ENCODE measurements at places on chromosomes 1 and 21.

- DNase-seq, result no peak
Measured at GRCh38 chr1:229035748-229036082, 235.2 kb upstream of the RAB4A start.

DNA sequence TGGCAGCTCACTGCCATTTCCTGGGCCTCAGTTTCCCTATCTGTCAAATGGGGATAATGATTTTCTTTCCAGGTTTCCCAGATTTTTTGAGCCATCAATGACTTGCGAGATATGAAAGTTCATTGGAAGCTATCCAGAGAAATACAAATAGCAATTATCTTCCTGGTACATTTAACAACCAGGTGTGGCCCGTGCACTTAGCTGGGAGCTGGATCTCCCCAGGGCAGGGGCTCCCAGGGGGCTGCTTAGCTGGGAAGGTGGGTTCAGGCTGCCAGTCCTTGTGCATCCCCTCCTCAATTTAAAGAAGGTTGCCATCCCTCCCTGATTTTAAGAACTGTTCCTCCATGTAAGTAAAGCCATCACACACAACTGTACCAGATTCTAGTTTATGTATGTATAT, 3.6 kb upstream of the TMEM54 start:
- DNase-seq, result no peak

GRCh38 chr1:160993544-160994193, 27.3 kb downstream of the F11R start:
- peak; percentile 56 for DNase-seq

GRCh38 chr1:56098946-56099345, 480.4 kb downstream of the PLPP3 start:
- DNase-seq, result peak; percentile 63

GRCh38 chr1:17594026-17594425, 54.5 kb downstream of the ARHGEF10L start:
- no peak for DNase-seq

DNA sequence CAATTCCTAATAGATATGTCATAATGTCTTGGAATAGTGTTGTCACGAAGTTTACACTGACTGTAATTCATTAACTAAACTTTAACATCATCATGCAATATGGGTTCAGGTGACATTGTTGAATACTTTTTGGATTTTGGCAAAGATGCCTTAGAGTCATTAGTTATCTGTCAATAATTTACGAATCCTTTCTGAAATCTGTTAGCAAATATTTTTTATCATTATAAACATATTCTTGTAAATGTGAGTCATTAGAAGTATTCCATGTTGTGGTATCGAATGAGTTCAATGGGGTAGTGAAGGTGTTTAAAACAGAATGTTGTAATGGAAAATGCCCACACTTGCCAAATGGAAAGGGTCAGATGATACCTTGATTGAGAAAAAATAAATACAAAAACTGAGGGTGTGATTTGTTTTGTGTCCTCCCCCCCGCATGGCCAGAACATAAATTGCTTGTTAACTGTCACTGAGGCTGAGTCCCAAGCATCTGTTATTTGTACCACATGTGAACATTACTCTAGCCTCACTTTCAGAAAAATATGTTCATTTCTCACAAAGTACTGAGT, 5.2 kb upstream of the NR5A2 start:
- no peak for DNase-seq

- DNase-seq, result no peak
Measured at GRCh38 chr1:5448486-5448885, 543.7 kb downstream of the NPHP4 start.

DNA sequence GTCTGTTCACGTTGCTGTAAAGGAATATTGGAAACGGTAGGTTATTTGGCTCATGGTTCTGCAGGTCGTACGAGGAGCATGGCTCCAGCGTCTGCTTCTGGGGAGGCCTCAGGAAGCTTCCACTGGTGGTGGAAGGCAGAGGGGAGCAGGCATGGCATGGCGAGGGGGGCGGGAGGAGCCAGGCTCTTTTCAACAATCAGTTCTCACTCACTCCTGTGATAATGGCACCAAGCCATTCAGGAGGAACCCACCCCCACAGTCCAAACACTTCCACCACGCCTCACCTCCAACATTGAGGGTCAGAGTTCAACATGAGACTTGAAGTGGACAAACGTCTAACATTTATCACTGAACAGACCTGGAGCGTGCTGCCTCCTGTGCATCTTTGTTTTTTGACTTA, 141.2 kb downstream of the PGBD5 start:
- DNase-seq, result no peak

- no peak for DNase-seq
Measured at GRCh38 chr21:14968029-14968428, 96.8 kb downstream of the NRIP1 start.

GRCh38 chr1:52432807-52433206, 28.4 kb downstream of the PRPF38A start:
- no peak for DNase-seq

DNA sequence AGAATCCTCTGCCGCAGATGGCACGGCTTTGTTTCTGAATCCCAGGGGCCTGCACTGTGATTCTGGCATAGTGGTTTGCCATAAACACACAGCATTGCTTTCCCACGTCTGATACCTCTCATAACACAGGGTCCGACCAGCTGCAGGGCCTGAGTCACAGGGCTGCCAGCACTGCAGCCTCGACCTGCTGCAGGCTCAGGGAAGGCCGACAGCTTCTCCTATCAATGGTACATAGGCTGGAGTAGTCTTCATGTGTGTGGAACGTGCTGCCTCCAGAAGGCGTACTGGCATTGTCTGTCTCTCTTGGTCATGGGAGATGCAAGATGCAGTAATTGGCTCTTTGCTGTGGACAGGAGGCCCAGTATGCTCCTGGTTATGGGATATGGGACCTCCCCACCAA, 53.5 kb upstream of the PDE9A start:
- DNase-seq, result no peak

DNA sequence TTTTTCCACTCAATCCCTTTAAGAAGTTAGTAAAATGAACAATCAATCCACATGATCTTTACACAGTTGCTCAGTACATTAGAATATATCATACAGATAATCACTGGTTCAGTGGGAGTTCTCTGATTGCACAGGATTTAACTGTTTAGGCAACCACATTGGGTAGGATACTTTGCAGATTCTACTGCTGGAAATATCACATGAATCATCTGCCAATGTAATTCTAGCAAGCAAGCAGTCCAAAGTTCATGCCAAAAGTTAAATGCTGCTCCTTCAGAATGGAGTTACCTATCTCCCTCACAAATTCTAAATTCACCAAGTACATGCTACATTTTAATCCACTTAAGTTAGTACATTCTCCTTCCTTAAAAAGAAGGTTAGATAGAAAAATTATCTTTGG, 52.4 kb downstream of the NEGR1 start:
- DNase-seq, result no peak

- DNase-seq, result no peak
Measured at GRCh38 chr1:242784084-242784483, 259.6 kb upstream of the PLD5 start.

- peak; percentile 60 for DNase-seq
Measured at GRCh38 chr1:221284028-221284427, 404.8 kb downstream of the HLX start.

DNA sequence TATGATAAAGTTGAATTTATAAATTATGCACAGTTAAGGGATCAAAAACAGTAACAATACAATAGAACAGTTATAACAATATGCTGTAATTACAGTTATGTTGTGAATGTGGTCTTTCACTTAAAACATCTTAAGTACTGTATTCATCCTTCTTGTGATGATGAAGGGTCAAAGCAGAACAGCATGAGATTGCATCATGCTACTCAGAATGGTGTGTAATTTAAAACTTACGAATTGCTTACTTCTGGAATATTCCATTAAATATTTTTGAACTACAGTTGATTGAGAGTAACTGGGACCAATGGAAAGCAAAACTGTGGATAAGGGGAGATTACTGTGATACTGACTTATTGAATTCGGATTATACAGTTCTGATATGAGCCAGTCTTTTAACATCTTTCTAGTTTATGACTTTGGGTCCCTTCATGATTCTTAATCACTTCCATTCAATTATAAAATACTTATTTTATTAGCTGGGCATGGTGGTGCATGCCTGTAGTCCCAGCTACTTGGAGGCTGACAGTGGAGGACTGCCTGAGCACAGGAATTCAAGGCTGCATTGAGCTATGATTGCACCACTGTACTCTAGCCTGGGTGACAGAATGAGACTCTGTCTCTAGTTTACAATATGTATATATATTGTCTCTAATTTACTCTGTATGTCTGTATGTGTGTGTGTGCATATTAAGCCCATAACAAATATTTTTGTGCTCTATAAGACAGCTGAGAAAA, 43.2 kb downstream of the ATP1B1 start:
- no peak for DNase-seq

DNA sequence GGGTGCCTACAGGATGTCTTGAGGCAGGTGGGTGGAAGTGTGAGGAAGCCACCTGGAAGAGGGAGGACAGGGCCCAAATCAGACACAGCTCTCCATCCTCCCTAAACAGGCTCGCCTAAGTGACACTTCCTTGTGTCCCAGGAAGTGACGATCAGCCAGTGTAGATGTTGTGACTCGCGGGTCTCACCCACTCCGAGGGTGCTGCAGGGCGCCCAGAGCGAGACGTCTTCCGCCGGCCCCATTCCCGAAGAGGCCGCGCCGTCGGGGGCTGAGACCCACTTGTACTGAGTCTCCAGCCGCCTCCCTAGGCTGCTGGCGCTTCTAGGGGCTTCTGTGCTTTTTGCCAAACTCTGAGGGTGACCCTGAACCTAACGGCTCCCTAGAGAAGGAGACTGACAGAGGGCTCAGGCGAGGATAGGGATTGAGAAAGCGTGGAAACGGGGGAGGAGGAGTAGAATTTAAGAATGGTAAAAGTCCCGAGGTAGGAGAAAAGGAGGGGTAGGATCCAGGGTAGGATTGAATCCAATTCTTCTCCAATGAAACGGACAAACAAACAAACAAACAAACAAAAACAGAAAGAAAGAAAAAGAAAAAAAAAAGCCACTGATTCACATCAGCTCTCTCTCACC, 543 bp upstream of the MARK1 start:
- DNase-seq, result peak; percentile 12

DNA sequence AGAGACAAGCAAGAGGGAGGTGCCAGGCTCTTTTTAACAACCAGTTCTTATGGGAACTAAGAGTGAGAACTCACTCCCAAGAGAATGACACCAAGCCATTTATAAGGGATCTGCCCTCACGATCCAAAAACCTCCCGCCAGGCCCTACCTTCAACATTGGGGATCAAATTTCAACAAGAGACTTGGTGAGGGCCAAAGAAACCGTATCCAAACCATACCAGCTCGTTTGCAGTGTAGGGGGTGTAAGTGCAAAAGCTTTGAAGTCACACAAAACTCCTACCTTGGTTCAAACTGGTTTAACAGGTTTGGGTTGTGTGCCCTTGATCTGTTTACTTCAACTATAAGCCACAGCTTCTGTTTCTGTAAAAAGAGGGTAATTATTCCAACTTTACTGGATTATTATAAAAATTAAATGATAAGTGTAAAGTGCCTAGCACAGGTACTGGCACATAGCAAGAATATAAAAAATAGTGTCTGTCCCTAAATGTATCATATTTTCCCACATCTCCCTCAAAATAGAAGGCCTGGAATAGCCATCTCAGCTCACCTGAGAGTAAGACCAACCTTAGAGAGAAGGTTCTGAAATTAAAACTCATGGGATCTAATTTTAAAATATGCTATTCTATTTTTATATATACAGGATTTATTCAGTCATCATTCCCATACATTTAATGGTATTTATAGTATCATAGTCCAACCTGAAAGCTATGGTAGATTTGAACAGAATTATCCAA, 7.0 kb upstream of the USP25 start:
- no peak for DNase-seq

- DNase-seq, result peak; percentile 38
Measured at GRCh38 chr1:236395230-236395946, 1.3 kb downstream of the EDARADD start.

GRCh38 chr1:95308276-95309030, 74.4 kb downstream of the RWDD3 start:
- no peak for DNase-seq

- DNase-seq, result no peak
Measured at GRCh38 chr1:228978484-228979324, 243.4 kb downstream of the RHOU start.

DNA sequence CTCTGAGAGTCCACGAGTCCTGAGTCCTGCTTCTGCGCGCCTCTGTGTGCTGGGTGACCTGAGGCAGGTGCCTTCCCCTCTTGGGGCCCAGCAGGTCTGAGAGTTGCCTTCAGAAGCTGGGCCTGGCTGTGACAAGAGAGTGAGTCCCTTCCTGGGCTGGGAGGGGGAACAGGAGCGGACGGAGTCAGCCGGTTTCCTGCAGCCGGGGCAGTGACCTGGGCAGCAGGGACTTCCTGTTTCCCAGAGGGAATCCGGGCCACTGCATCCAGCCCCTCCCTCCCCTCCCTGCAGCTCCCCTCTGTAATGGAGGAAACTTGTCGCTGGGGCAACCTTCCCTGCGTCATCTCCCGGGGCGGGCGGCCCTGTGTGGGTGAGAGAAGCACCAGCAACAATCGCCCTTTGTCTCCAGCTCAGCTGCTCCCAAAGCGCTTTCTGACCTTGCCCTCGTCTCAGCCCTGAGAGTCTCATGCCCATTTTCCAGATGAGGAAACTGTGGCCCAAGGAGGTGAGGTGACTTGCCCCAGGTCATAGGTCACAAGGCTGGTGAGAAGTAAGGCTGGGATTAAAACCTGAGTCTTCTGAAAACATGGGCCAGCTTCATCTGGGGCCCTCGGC, 61.1 kb downstream of the SDC3 start:
- peak; percentile 81 for DNase-seq

DNA sequence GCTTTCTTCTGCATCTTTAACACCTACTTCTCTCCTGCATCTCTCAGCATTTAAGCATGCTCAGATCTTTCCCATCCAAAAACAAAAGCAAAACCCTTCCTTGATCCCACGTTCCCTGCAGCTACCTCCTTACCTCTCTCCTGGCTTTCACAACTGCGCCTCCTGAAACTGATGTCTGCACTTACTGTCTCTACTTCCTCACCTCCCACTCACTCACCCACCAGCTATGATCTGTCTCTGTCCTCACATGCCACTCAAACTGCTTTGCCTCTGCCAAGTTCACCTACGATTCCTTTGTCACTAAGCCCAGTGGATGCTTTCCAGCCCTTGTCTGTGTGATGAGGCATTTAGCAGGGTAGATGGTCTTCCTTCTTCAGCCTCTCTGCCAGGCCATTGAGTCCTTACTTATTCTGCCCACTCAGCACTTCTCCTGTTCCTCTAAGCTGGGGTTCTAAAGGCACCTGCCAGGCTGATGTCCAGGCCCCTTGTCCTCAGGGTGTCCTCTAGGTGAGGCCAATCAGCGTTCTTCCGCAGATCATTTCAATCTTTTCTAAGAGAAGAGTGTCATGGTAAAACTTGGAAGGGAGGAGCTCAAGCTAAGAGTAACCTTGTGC, 10.0 kb upstream of the GJB3 start:
- DNase-seq, result no peak

GRCh38 chr1:173356191-173356762, 120.9 kb upstream of the PRDX6 start:
- peak; percentile 9 for DNase-seq
